ENCODE measurements at places on chromosomes 7 and 10.

- DNase-seq: no peak
Observed at GRCh38 chr10:100612601-100613595, 77.2 kb downstream of the HIF1AN start.

DNA sequence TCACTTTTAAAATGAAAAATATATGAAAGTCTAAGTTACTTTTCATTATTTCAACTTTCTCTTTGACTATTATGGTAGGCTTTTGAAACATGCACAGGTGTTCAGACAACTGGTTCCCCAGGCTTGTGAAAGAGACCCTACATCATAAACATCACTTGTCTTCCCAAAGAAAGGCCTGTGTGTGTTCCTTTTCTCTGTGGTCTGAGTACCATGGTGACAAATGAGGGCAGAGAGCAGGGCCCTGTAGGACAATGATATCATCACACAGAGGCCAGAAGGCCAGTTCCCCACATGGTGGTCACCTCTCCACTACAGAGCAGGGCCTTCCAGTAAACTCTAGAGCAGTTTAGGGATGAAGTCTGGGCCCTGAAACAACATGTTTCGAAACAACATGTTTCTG lies 288.8 kb downstream of the USP6NL start:
- DNase-seq: no peak

- no peak for DNase-seq
Observed at GRCh38 chr7:35253710-35254495, at the start of gene TBX20. Gene TBX20, minus strand, starts transcription at chr7:35254100. Its CDS starts 480 bp downstream, at chr7:35253620.

DNA sequence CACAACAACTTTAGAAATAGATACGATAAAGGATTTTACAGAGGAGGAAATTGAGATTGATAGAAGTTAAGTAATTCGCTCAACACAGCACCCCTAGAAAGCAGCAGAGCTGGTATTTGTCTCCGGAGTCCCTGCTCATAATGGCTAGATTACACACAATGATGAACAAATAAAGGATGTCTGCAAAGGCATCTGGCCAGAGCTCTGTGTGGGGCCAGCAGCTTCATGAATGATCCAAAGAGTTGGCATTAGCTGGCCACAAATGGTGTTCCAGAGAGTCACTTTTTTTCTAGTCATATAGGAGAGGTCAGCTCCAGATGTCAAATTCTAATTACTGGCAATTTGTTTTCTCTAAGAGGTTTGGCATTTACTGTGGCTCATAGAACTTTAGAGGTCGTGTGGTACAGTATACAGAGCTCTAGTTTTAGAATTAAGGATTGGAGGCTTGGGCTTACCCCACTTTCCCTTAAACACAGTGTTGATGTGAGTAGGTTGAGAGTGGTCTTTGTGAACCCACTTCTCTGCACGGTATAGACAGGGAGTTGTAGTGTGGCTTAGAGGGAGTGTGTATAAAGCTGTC lies 186.2 kb downstream of the BICC1 start:
- DNase-seq: no peak

DNA sequence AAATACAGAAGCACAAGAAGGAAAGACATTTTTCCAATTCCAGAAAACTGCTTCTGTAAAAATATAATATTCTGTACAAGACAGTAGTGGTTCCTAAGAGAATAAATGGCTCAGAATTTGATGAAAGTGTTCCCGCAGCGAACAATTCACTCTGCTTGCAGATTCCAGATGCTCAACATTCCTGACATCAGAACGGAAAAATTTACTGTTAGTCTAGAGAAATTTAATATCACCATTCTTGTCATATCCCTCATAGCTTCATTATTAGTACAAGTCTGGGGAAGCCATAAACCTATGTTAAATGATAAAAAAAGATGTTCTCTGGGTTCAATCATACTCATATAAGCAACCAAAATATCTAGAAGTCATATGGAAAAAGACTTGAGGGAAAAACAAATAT lies 83.6 kb downstream of the MPP7 start:
- peak; percentile 40 for DNase-seq

GRCh38 chr10:78937800-78938694 lies 130.7 kb upstream of the ZMIZ1 start:
- DNase-seq: no peak

DNA sequence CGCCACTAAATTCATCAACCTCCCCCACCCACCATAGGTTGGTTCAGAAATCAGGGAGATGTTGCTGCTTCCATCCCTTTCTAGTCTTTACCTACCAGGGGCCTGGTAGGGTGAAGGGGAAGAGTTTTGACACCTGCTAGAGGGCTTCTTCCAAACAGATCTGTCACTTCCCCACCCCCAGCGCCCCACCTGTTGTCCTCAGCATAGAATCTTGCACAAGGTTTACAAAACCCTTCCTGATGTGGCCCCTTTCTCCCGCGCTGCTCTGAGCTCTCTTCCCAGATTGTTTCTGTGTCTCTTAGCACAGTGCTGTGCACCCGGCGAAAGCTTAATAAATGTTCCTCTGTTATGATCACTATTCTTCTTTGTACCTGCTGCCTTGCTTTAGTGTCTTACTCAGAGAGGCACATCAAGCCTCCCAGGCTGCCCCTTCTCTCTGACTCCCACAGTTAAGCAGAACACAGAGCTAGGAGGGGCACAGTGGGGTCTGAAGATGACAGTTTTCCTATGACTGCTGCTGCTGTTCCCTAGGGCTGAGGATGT lies 11.2 kb upstream of the C10orf95 start:
- DNase-seq: no peak

DNA sequence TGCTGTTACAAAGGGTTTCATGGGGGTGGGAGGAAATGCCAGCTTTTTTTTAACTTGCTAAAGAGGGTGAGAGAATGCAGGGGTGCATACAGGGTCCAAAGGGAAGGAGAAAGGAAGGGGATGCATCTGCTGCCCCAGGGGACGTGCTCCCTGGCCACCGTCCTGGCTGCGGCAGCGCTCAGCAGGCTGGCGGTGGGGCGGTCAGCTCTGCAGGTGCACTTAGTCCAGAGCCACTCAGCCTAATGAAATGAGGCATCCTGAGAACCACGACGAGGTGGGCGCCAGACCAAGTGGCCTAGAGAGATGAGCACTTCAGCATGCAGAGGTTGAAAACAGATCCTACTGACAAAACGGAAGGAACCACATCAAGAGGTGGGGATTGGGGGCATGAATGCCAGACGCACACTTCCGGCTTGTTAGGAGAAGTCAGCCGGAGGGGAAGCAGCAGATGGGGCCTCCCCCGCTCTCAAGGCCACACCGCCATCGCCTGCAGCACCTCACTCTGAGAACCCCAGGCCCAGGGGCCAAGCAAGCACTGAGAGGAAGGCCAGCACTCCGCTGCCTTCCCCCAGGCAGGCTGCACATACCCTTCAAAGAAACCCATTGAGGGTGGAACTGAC lies 94.5 kb downstream of the MAD1L1 start:
- DNase-seq: no peak

DNA sequence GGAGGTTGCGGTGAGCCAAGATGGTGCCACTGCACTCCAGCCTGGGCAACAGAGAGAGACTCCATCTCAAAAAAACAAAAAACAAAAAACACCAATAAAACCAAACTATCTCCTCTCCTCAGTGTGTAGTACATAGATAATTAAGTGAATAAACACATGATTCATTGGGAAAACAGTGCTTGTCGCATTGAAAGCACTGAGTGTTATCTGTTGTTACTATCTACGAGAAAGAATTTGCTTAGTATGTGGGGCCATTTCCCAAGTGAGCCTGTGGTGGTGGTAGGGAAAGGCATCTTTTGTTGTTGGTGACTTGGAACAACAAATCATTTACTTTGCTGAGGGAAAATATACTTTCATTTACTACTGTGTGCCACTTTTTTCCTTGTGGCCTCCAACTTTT lies 42.6 kb downstream of the RSBN1L start:
- no peak for DNase-seq

- no peak for DNase-seq
Observed at GRCh38 chr10:72612203-72612826, 13.6 kb downstream of the MICU1 start.

DNA sequence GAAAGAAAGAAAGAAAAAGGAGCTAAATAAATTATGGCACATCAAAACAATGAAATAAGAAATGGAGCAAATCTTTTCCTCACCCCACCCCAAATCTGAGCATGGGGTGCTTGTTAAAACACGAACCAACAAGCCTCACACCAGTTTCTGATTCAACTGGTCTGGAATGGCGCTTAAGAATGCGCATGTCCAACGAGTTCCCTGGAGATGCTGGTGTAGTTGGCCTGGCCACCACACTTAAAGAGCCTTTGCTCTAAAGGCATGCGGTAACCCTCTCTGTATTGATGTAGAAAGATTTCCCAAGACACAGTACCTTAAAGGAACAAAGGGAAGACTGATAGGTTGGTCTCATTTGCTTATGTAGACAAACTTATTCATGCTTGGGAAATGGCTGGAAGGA lies 49.1 kb upstream of the STEAP1B start:
- DNase-seq: no peak

DNA sequence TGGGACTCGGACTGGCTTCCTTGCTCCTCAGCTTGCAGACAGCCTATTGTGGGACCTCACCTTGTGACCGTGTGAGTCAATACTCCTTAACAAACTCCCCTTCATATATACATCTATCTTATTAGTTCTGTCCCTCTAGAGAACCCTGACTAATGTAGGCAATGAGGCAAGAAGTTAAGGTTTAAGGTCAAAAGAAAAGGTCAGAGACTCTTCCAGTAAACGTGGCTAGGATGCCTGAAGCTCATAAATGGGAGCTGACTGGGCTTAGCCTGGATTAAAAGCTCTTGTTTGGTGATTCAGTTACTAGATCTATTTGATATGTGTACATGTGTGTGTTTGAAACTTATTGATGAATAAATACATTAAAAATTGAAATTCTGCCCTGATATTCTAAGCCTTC lies 10.6 kb upstream of the GPR141 start:
- DNase-seq: no peak

- DNase-seq: peak; percentile 33
Observed at GRCh38 chr7:79452495-79453265, 787 bp downstream of the MAGI2 start.

DNA sequence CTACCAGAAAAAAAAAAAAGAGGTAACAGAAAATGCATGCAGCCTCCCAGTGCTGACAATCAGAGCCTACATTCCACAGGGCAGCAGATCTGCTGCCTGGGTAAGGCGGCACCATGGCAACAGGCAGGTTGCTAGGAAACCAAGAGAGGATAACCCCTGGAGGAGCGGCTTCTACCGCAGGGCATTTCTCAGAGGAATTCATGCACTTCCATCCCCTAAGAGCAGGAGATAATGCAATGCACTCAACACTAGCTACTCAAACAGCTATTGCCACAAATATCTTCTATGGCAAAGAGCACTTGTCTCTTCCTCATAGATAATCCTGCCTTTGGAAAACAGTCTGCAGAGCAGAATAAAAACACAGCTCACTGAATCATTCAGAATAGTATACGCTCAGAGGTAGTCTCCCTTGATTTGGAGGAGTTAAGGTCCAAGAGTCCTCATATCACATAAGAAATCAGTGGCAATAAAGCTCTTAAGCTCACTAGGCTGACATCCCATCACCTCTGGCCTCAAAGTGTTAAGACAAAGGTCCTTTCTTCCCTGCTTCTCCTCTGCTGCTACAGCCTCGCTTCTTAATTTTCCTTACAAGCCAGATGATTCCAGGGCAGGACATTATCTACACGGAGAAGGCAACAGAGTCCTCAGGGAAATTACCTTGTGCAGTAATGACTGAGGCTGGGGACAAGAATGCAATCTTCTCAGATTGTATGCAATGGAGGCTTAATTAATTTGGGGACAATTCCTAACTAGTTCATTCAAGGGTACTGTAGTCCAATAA lies 10.7 kb downstream of the PSAP start:
- DNase-seq: peak; percentile 52

DNA sequence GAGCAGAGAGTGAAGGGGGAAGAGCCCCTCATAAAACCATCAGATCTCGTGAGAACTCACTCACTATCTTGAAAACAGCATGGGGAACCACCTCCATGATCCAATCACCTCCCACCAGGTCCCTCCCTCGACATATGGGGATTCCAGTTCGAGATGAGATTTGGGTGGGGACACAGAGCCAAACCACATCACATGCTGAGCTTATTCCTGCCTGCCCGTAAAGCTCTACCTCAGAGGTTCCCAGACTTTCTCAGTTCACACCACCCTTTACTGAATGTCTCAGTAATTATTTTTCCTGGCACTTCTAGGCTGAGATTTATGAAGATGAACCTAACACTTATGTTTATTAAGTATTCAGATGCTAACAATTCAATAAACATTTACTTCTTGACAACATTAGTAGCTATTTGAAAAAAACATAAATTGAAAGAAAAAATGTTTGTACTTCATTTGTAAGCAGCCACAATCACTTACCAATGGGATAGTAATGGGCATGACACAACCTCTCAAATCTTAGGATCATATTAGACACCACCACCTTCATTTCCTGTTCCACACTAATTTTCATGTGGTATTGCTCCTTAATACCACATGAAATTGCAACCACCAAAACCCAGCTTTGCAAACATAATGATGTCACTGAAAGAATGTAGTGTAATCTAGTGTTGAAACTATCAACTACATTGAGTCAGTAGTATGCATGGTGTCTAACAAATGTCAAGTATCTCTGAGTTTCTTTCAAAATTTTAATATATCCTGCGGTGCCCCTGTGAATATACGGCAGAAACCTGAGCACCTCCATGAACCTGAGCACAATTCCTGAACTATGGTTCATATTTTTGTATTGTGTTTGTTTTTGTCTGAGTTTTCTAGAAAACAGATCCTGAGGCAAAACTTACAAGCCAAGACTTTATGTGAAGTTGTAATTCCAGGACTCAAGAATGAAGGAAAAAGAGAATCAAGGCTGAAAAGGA lies 4.5 kb upstream of the DGKI start:
- peak; percentile 40 for DNase-seq

All from HCEC 1CT (cell line).